ENCODE measurements at places on chromosomes 12 and 14.

- DNase-seq: no peak
Observed at GRCh38 chr14:22460461-22461195, 128.4 kb downstream of the DAD1 start.

GRCh38 chr12:77122236-77122635 is 56.9 kb upstream of the E2F7 start:
- DNase-seq: no peak

DNA sequence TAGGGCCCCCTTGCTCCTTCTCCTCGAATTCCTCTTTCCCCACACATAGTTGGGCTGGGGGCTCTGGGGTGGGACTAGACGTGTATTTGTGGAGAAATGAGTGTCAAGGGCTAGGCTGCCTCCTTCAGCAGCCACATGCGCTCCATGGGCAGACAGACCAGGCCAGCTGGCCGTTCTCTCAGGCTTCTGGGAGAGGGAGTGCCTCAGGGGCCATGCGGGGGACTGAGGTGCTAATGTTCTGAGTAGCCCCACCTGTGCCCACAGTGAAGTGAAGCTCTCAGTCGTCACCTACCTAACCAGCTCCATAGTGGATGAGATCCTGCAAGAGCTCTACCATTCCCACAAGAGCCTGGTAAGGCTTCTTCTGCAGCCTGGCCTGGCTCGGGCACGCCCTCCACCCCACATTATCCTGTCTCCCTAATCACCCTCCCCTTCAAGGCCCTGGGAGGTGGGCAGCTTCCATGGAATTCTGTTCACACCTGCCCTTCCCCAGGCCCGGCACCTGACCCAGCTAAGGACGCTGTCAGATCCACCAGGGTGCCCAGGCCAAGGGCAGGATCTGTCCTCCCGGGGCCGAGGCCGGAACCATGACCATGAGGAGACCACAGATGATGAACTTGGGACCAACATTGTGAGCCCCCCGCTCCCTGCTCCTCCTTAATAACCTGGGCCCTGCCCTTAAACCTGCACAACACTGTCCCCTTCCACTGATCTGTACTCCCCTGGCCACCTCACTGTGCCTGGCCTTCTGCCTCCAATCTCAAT is 9.0 kb upstream of the CPNE6 start:
- DNase-seq: no peak

DNA sequence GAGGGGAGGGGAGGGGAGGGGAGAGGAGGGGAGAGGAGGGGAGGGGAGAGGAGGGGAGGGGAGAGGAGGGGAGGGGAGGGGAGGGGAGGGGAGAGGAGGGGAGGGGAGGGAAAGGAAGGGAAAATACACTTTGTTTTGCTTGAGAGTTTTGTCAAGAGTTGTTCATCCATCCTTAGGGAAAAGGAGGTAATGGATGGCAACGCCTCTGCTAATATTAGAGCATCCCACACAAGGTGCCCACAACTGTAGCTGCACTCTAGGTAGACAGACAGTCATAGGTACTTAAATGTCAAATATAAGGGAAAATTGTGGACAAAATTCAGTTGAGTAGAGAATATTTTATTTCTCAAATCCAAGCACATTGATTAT is 2.5 kb upstream of the SSH1 start:
- DNase-seq: no peak

GRCh38 chr12:76030341-76031080 is 1.1 kb downstream of the PHLDA1 start:
- DNase-seq: peak; percentile 48

- DNase-seq: no peak
Observed at GRCh38 chr14:92108345-92109254, 2.2 kb upstream of the ATXN3 start.

DNA sequence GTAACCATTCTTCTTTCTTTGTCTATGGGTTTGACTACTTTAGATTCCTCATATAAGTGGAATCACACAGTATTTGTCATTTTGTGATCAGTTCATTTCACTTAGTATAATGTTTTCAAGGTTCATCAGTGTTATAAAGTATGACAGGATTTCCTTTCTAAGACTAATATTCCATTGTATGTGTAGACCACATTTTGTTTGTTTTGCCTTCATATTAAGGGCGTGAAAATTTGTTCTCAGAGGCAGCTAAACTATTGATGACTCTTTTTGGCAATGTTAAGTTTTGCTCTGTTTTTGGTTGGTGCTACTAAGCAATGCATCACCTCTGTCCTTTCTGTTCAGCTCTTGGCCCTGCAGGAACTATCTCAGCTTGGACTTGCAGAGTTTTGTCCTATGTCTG is 1.7 kb upstream of the KLRG1 start:
- no peak for DNase-seq

DNA sequence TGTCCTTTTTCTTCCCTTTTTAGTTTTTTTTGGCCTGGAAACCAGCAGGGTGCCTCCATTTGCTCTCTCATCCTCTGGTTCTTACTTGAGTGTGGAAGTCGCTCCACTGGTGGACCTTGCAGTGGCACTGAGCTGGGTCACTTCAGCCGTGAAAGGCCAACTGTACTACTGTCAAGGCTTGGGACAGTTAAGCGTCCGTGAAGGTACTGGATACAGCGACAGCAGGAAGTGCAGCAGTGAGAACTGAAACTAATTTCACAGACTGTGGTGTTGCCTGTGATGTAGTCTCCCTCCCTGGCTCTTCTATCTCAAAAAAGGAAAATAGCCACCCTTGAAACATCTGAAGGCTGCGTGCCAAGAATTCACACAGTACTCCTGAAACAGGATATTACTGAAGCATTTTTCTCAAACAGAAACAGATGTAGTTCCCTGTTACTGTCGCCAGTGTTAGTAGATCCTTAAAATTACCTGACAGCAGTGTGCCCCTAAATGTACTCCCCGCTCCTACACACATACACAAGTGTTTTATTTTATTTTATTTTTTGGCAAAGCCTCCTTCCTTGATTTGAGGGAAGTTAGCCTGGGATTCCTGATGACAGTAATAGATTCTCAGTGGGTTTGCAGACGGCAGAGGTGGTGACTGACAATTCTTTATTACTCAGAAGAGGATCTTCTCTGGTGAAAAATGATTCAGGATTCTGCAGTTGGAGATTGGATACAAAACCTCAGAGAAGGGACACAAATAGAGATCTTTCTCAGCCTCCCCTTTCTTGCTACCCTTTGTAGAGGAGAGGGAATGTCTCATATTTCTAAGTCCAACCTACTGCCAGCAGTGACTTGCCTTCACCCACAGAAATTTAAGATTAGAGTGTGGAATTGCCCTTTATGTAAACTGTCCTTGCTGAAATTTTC is 4.4 kb downstream of the SUSD6 start:
- peak; percentile 80 for DNase-seq

- no peak for DNase-seq
Observed at GRCh38 chr14:91839749-91840148, 27.6 kb downstream of the TC2N start.

- DNase-seq: no peak
Observed at GRCh38 chr14:38761033-38761432, 342.0 kb downstream of the SEC23A start.

- DNase-seq: no peak
Observed at GRCh38 chr12:1429980-1430379, 164.4 kb downstream of the FBXL14 start.

DNA sequence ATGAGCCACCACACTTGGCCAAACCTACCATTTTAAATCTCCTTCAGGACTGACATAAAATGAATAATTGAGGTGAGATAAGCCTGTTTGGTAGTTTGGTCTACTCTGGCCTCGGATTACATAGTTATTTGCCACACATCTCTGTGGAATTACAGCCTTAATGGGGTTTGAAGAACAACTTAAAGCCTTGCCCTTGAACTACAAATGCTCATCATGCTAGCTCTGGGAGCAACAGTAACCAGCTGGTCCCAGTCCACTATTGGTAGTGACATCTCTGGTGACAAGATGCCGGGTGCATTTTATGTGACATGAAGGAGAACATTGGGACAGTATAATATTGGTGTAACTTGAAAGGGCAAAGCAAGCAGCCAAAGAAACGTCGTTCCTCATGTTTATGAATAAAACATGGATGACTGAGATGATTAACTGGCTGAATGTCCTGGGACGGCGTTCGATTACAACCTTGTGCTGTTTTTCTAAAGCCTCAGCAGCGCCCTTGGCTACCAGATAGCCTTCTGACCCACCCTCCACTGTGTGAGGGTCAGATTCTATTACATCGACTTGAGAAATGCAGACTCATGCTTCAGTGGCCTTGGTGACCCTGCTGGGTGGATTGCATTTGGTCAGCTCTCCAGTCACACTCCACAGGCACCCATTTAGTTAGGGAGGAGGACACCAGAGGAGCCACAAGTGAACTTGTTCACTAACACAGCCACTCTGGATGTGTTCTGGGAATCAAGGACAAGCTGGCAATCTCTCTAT is 41.5 kb downstream of the BEST3 start:
- no peak for DNase-seq

GRCh38 chr12:34598851-34599529 is 576.7 kb downstream of the ALG10 start:
- no peak for DNase-seq

DNA sequence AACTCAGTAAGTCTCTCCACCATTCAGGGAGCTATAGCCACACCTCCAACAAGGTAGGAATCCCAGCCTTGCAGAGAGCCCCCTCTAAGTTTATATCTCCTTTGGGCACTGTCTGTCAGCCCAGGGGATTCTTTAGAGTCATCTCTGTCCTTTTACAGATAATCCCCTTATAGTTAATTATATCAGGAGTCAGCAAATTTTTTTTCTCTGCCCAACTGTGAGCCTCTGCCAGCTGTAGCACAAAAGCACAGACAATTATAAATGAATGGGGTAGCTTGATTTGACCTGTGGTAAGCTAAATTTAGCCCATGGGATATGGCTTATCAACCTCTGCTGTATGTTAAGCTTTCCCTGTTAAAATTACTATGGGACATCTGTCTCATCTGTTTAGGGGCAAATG is 8.3 kb downstream of the CEP128 start:
- no peak for DNase-seq

GRCh38 chr12:2236506-2237294 is 183.9 kb downstream of the CACNA1C start:
- DNase-seq: no peak

- no peak for DNase-seq
Observed at GRCh38 chr14:45083617-45083975, 320 bp upstream of the PRPF39 start.

- DNase-seq: no peak
Observed at GRCh38 chr12:50256761-50257160, 26.6 kb downstream of the LIMA1 start.

GRCh38 chr12:101855364-101855884 is 22.0 kb upstream of the DRAM1 start:
- DNase-seq: no peak

DNA sequence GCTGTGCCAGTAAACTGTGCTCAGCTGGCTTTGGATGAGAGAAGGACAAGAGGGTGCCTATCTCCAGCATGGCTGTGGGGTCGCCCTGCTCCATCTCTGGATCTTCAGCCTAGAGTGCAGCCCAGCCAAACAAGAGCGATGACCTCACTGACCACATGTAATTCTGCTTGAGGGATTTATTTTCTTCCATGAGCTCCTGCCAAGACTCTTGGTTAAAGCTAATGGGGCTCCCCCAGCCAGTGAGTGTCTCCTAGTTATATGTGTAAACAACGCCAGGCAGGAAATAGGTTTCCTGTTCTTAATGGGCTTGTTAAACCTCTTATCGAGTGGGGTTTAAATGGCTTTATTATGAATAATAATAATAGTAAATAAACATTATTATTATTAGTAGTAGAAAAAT is 397.2 kb downstream of the NRXN3 start:
- DNase-seq: no peak

GRCh38 chr14:95478309-95478708 is 38.1 kb downstream of the SYNE3 start:
- DNase-seq: no peak

- DNase-seq: no peak
Observed at GRCh38 chr12:81224626-81225025, 146.7 kb downstream of the ACSS3 start.

DNA sequence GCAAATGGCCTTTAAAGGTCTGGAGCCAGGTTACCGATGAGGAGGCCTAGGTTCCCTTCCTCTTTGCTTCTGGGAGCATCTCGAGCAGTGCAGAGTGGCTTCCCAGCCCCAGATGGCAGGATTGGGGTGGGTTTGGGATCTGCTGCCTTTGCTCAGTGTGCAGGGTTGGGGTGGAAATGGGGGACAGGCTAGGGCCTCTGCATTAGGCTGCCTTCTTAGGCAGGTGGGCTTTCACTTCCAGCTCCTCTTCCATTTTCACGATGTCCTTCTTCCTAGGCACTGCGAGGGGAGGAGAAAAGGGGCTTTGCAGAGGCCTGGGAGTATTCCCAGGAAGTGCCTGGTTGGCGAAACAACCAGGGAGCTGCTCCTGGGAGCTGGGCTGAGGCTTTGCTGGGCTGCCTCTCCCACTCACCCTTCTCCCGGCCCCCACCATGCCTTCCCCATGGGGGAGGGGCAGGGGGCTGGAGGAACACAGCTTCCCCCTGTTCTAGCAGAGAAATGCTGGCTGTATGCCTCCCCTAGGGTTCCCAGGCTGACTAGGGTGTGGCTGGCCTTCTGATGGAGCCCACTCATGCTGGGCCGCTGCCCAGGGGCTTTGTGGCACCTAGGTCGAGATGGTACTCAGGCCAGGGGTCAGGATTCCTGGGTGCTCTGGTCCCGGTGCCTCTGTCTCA is 2.4 kb downstream of the NR4A1 start:
- DNase-seq: peak; percentile 7

GRCh38 chr14:79369359-79370332 is 841.7 kb downstream of the DIO2 start:
- DNase-seq: no peak

- DNase-seq: no peak
Observed at GRCh38 chr14:85041618-85042017, 488.3 kb upstream of the FLRT2 start.

DNA sequence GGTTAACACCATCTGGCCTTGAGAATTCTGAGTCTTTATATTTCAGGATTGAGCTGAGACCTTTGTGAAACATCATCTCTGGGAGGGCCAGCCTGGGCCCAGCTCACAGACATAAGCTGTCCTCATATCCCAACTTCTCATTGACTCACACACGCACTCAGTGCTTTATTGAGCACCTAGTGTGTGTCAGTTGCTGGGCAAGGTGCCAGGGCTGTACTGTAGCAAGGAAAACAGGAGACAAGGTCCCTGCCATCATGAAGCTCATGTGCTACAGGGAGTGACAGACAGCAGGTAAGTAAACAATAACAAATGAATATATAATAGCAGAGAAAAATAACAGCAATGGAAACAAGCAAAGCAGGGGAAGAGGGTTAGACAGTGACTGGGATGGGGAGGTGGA is 30.5 kb upstream of the CCDC63 start:
- no peak for DNase-seq

DNA sequence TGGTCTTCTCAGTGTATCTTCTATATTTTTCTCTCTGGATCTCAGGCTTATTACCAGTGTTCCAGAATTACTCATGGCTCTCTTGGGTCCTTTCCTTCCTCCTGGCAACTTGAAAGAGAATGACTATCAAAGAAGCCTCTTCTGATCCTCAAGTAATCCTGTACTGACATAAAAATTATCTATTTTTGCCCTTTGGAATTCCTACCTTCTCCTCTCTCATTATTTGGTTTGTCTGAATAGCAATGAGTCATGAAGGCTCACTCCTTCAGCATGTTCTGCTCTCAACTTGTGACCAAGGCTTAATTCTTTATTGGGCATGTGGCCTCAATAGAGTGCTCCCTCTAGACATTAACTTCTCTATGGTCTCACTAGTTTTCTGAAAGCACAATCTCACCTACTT is 553.6 kb upstream of the ATP2B1 start:
- no peak for DNase-seq

Measured in Ammon's horn (tissue), 1 donor.